Epithelial cell of proximal tubule (primary cell): ENCODE measurements at places on chromosomes 4 and X. TPM values are rescaled to one million over a fixed set of nuclear protein-coding genes. Genes with fewer than 3 reads are reported as not detected.

The CCSER1 gene
- 0.65 TPM in 1 of 2 replicates, not detected in the other for total RNA-seq

The TKTL2 gene
- total RNA-seq = not detected in 2 replicates

The EDNRA gene
- 3.3 and 3.9 TPM in 2 replicates for total RNA-seq

The IL2RG gene
- not detected in 2 replicates for total RNA-seq

The DRP2 gene
- total RNA-seq = 0.22 and 0.86 TPM in 2 replicates

The CT45A10 gene
- total RNA-seq = not detected in 2 replicates

The TMPRSS11D gene
- total RNA-seq = not detected in 2 replicates

The MAP9 gene
- total RNA-seq = 7.5 and 9.8 TPM in 2 replicates

The PPARGC1A gene
- 0.72 and 1.4 TPM in 2 replicates for total RNA-seq

The NRK gene
- 19.3 and 26.9 TPM in 2 replicates for total RNA-seq

The CENPI gene
- total RNA-seq = 20.4 and 27.9 TPM in 2 replicates

The ZNF141 gene
- total RNA-seq = 4.6 and 5.2 TPM in 2 replicates

The PCDH18 gene
- total RNA-seq = 0.29 and 1.5 TPM in 2 replicates

The ABLIM2 gene
- 1.0 TPM in 1 of 2 replicates, not detected in the other for total RNA-seq
